ENCODE measurements at places on chromosomes 3 and 15.

DNA sequence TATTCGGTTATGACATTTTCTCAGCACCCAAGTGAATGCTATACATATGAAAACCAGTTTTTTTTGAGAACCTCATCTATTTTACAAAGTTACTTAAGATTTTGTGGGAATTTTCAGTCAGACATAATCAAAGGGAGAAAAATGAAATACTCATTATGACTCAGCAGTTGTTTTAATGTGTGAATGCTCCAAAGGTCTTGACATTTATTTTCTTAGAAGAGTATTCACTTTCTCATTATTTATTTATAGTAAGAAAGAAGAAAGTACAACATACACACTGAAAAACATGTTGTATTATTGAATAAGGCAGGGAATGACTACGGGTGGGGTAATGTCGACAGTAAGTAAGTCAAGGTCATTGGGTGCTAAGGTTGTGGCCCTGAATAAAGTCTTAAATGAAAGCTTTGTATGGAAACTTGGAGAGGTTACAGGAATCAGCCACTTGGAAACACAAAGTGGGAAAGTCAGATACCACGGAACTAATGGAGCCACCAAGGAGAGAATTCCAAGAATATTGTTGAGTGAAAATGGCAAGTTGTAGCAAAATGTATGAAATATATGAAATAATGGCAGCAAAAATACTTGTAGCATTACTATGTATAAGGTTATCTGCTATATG, 844.5 kb downstream of the TBL1XR1 start:
- no peak for DNase-seq

DNA sequence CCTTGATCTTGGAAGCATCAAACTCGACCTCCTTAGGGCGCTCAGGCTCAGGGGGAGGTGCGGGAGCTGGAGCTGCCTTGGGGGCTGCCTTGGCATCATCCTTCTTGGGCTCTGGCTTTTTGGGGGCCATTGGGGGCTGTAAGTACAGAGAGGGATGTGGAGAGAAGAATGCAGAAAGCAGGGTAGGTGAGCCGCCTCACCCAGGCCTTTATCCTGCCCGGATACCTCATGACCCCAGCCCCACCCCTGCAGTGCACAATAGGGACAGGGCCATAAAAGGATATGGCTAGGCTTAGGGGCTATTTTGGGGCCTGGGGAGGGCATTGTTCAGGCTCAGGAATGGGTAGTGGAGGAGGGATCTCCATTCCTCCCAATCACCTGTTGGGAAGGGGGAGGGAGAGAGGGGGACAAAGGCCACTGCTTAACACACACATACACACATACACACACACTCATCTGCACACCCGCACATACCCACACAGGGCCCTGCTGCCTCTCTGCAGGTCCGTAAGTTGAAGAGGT, at the start of gene MYL3:
Gene MYL3 (minus strand): TSS at position 184 of the 522 bp plus-strand sequence. CDS start 54 bp downstream, at position 130.
- no peak for DNase-seq

DNA sequence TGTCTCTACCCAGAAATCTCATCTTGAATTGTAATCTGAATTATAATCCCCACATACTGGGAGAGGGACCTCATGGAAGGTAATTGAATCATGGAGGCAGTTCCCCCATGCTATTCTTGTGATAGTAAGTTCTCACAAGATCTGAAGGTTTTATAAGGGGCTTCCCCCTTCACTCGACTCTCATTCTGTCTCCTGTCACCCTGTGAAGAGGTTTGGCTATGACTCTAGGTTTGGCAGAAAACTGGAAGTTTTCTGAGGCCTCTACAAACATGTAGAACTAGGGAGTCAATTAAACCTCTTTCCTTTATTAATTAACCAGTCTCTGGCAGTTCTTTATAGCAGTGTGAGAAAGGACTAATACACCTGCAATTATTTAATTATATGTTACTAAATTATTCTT, 125.2 kb upstream of the TGFBR2 start:
- no peak for DNase-seq

- no peak for DNase-seq
Observed at GRCh38 chr3:194768586-194768985, 82.9 kb downstream of the FAM43A start.

GRCh38 chr3:3448468-3448867, 269.0 kb upstream of the CRBN start:
- no peak for DNase-seq

DNA sequence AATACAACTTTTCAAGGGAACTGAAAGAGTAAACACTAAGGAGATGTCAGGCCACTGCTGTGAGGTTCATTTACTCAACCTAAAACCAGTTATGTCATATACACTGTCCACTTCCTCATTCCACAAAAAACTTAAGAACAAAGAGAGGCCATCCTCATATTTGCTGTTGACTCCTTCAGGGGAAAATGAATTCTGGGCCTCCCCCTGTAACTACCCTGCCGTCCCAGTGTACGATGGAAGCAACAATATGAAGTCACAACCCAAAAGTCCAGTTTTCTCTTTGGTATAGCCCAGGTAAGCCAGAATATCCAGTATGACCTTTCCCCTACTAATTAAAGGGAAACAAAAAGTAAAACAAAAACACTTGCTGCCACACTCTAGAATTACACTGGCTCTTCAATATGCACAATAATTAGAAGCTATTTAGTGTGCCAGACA, 16.2 kb downstream of the CEP152 start:
- no peak for DNase-seq

- no peak for DNase-seq
Observed at GRCh38 chr3:177041730-177042551, 155.3 kb downstream of the TBL1XR1 start.

GRCh38 chr3:113271189-113271588, 59.8 kb downstream of the BOC start:
- DNase-seq: no peak

Data from stimulated activated CD4-positive, alpha-beta T cell treated with anti-CD3 and anti-CD28 coated beads, Interleukin-15, amount 100 ng/mL, for 1 hour (primary cell).